ENCODE measurements at places on chromosomes 6 and 20.

GRCh38 chr6:37850728-37851285, 31.3 kb downstream of the ZFAND3 start:
- DNase-seq = no peak

DNA sequence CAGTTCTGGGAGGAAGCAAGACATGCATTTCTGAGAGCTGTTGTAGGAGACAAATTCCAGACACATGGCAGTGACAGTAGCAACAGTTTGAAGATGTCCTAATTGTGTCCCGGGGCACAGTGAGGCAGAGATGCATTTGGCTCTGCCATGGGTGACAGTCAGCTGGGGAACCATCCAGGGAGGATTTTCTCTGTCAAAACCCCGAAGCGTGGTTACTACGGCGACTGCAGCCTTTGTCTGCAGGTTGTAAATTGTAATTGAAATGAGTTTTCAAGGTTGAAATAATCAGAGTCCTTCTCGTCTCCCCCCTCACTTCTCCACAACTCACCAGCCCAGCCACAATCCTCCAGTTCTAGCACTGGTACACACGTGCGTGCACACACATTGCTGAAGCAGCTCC, 100.1 kb downstream of the GRM4 start:
- DNase-seq = no peak

GRCh38 chr6:81476881-81477280, 275.6 kb downstream of the TENT5A start:
- DNase-seq = no peak

GRCh38 chr20:44888226-44889103, 3.0 kb downstream of the YWHAB start:
- no peak for DNase-seq

DNA sequence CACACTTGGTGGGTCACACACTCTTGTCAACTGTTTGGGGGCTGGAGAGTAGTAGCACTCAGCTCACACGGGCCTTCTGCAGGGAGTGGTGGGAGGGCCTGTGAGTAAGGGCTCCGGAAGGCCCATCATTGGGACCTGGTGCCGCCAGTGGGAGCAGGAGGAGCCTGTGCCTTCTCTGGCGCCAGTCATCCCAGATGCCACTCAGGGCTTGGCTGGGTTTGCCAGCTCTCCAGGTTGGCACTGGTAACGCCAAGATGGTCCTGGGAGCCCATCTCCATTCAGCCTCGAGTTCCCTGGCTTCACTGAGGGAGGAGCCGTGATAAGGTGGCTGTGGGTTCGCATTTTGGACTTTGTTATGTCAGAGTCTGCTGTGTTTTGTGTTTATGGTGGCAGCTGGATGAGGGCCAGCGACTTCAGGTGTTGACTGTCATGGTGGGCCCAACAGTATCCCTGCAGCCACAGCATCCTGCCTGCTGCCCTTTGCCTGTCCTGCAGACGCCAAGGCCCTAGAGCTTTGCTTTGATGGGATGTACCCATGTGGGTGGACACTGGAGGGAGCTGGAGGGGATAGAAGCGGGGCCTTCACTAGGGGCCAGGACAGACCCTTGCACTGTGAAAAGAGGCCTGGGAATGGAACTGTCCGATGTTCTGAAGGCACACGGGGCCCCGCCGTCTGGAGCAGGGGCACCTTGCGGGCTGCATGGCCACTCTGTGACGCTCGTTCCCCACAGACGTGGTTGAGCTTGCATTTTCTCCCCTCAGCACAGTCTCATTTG, 13.3 kb upstream of the DNAJC5 start:
- no peak for DNase-seq

GRCh38 chr6:105501826-105502344, 99.0 kb upstream of the PREP start:
- DNase-seq = no peak

DNA sequence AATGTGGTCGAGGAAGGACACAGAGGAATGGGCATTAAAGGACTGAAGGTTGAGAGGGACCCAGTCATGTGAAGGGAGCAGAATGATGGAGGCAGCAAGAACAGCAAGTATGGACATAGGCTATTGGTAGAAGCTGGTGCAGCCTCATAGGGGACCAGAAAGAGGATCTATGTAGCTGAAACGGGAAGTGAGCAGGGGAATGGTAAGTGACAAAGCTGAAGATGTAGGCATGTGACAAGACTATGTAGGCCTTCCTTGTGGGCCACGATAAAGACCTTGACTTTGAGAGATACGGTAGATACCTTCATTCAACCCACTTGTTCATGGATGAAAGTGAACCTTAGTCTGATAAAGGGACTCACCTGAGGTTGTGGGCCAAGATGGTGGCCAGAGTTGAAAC, 3.5 kb downstream of the CTNNBL1 start:
- no peak for DNase-seq

GRCh38 chr6:170271771-170272314, 19.0 kb downstream of the DLL1 start:
- DNase-seq = no peak

DNA sequence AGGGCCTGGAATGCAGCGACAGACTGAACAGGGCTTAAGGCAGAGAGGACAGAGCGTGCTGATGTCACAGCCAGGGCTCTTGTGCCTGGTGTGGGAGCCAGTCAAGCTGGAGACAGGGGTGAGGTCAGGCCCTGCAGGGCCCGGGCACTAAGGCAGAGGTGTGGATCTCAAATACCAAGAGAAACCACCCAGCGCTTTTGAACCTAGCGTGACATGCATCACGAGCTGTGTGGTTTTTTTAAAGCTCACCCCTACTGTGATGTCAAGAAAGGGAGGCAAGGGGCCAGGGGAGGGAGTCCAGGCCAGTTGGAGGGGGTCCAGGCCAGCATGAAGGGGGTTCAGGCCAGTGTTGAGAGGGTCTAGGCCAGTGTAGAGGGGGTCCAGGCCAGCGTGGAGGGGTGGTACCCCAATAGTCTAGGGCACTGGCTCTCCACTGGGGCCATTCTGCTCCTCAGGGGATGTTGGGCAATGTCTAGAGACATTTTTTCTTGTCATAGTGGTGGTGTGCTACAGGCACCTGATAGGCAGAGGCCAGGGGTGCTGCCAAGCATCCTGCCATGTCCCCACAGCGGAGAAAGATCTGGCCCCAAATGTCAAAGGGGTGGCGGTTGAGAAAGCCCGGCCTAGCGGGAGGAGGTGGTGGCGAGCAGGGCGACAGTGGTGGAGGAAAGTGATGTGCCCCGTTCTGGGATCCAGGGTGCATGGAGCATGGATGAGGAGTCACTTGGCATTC, 42.6 kb downstream of the RBM38 start:
- DNase-seq = no peak

DNA sequence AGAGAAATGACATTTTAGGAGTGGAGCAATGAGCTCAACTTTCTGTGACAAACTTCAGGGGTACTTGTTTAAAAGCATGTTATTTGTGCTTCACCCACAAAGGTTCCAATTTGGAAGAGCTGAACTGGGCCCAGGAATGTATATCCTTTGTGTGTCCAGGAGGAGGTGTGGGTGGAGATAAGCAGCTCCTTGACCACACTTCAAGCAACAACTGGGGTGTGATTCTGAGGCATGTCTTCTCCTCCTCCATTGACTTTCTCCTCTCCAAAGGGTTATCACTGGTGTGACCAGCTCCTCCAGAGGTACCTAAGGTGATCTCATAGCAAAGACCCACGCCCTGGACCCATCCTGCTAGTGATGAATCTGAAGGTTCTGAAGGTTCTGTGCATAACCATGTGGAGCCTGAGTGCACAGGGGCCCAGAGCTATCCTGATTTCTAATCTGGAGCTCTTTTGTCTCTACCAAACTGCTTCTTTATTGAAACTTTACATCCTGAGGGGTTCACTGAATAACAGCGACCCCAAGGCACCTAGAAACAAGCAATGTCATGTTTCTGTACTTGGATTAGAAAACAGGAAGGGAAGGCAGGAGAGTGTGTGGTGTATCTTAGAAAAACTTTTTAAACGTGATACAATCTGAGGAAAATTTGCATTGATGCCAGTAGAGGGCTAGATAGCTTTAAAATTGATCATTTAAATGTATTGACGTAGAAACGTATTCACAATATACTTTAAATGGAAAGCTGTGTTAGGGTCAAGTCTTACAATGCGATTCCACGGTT, 60.9 kb upstream of the CD93 start:
- no peak for DNase-seq

- DNase-seq = no peak
Measured at GRCh38 chr6:111872401-111873177, 663 bp downstream of the FYN start.

GRCh38 chr6:132728616-132729015, 14.8 kb upstream of the VNN1 start:
- DNase-seq = no peak

GRCh38 chr6:52718550-52718949, 44.7 kb downstream of the GSTA2 start:
- no peak for DNase-seq

DNA sequence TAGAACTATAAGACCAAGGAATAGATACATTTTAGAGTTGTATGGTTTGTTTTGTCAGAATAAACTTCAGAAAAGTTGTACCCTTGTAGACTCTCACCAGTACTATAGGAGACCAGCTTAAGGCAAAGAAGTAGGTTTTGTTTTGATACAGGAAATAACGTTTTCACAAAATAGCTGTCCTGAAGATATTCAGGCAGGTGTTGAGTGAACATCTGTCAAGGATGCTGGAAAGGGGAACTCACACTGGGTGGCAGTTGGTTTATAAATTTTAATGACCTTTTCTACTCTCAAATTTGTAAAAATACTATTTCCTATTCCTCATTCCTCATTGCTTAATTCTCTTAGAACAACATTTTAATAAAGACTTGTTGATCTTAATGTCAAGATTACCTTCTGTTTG, 174.0 kb upstream of the MAN1A1 start:
- DNase-seq = no peak

DNA sequence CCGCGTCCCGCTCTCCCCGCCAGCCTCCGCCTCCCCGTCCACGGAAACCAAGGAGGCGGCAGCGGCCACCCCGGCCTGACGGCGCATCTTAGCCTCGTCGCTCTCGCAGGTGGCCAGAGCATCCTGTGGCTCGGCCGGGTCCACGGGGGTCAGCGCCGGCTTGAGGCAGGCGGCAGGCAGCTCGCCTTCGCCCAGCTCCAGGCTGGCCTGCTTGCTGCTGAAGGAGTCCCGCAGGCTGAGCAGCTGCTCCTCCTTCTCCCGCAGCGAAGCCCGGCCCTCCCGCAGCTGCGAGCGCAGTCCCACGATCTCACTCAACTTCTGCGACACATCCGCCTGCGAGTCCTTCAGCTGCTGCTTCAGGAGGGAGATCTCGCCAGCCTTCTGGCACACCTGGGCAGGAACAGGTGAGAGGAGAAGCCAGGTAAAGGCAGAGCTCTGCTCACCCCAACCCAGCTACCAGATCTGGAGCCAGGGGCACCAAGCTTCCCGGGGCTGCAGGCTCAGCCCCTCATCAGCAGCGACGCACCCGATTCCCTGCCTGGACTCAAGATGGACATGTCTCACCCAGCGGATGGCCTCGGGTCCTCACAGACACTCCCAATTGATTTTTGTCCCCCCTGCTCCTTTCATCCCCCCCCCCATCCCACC, 5.2 kb upstream of the FASTKD5 start:
- no peak for DNase-seq

DNA sequence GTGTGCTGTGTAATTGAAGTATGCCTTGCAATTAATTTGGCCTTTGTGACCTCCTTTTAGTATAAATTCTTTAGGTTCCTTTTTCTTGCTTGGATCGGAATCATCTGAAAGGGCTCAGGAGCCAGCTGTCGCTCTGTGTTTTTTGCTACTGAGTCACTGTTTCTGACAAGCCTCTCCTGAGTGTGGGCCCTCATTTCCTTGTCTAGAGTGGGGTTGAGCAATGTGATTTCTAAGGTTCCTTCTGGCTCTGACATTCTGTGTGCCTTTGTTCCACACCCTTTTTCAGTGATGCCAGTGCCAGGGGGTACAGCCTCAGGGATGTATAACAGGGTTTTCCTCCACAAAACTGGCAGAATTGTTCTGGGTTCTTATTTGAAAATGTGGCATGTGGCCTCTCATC, 26.5 kb downstream of the DAAM2 start:
- no peak for DNase-seq

DNA sequence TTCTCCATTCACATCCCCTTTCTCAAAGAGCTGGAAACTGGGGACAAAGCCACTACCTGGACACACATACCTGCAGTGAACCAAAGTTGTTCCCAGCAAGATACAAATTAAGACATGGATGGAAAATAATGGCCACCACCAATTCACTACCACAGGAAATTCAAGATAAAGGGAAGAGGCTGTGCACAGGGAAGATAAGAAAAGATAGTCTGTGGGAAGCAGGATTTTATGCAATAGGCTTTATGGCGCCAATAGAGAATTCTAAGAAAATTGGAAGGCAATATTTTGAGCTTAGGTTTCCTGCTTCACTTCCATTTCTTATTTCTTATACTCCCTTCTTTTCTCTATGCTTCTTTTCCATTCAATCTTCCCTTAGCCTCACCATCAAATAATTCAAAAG, 9.9 kb downstream of the GPX6 start:
- DNase-seq = no peak

DNA sequence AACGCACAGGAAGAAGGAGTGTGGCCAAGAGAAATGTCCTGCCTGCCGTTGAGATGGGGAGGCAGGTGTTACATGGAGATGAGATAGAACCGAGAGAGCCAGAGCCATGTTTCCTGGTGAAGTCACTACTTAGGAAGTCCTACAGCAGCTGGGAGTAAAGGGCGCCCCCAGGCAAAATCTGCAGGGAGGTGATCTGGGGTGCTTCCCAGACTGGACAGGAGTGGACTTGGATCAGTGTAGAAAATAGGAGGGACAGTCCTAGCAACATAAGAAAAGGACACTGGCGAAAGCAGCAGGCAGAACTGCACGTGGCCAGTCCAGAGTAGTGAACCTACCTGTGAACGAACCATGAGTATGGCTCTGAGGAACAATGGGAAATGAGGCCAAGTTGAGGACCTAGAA, 85.3 kb downstream of the CD164 start:
- DNase-seq = no peak

DNA sequence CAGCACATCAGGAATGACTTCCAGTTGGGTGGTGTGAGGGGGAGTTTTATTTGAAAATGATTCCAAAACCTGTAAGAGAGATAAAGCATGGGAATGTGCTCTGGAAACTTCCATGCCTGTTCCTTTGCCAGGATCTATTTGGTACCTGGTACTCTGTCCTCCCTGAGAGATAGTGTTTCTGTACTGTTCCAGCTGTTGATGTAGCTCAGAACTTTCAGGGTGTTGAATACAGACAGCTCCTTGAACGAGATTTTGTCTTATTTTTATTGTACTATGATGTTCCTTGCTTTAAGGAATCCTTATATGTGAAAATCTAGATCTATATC, 148.7 kb upstream of the RIPOR2 start:
- DNase-seq = no peak

GRCh38 chr6:121497970-121498375, 62.5 kb downstream of the GJA1 start:
- no peak for DNase-seq

Measured in nucleus accumbens (tissue), 56 donors.